C1 segment of cervical spinal cord (tissue), 14 donors: ENCODE measurements at places on chromosomes 12 and 14.

DNA sequence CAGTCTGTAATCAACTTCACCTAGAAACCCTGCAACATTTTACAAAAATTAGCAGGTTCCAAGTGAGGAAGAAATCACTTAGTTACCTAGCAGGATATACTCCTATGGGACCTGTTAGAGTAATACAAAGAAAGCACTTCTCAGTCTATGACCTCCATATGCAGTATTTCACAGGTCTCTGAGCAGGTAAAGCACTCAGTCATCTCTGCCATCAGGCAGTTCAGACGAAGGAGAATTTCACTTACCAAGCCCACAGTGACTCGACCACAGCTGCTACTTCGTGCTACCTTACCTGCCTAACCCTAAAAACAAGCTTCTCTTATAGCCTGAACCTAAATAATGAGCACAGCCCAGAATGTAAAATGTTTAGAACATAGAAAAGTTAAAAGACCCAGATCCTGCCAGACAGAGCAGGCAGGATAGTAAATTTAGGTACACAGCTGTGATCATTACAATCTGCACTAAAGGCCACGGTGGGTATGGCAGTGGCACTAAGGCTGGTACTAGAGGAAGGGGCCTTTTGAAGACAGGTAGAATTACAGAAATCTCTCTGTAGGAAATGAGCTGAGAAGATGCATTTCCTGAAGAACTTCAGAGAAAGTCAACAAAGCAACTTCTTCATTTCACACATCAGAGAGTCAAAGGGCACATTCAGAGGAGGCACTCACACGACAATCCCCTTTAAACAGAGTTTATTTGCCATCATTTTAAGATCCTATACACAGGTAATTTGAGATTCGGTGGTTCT is 35.7 kb downstream of the DCAF5 start:
- DNase-seq, result no peak

- no peak for DNase-seq
Measured at GRCh38 chr12:21813125-21813524, 38.6 kb upstream of the KCNJ8 start.

DNA sequence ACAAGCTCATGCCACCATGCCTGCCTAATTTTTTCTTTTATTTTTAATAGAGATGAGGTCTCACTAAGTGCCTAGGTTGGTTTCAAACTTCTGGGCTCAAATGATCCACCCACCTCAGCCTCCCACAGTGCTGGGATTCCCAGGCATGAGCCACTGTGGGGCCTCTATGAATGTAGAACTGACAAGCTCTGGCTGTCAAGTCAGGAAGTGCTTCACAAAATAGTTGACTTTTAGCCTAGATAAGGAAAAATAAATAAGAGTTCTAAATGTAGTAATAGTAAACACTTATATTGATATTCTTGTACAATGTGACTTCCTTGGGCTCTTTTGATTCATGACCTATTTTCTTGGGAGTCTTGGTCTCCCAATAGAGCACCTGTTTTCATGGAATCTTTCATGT is 40.0 kb downstream of the RMST start:
- no peak for DNase-seq

- no peak for DNase-seq
Measured at GRCh38 chr12:121198949-121199348, 11.0 kb upstream of the P2RX4 start.

DNA sequence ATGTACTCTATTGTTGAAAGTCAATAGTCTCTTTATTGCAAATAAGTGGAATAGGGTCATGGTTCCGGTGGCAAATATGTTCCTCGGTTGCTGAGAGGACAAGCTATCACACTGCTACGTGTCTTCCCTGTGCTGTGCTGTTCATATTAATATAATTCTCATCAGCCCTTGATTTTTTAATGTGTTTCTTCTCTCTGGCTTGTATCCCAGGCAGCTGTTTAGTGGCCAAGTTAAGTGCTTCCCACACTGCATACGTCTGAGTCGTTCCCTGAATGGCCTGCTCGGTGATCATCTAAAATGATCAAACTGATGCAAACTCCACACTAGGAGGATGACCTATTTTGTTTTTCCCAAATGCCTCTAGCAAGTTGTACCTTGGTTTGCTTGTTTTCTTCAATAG is 186.4 kb downstream of the ANO6 start:
- no peak for DNase-seq

- no peak for DNase-seq
Measured at GRCh38 chr12:26425587-26426260, 230.4 kb downstream of the SSPN start.

DNA sequence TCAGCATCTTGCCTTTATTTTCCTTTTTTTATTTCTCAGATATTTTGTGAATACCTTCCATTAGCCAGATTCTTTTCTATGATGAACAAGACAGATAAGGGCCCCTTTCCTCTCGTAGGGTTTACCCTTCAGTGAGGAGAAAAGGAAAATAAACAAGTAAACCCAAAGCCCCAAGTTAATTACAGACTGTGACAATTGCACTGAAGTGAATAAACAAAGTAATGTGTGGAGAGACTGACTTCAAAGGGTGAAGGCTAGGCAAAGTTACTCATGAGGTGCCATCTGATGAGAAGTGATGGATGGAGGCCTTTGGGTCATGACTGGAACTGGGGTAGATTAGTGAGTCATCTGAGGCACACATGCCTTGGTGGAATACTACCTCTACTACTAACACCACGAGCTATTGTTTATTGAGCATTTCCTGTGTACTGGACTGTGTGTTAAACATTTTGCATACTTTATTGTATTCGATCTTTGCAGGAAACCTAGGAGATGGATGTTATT is 143.4 kb upstream of the PRICKLE1 start:
- no peak for DNase-seq

- no peak for DNase-seq
Measured at GRCh38 chr12:128612150-128612850, 211.5 kb downstream of the SLC15A4 start.

GRCh38 chr14:40402957-40403356 is 970.7 kb upstream of the FBXO33 start:
- DNase-seq, result no peak

GRCh38 chr12:39623919-39624318 is 4.3 kb upstream of the ABCD2 start:
- no peak for DNase-seq

- no peak for DNase-seq
Measured at GRCh38 chr12:27960821-27961220, 11.7 kb downstream of the PTHLH start.

- DNase-seq, result no peak
Measured at GRCh38 chr12:92036061-92036620, 109.5 kb downstream of the BTG1 start.

DNA sequence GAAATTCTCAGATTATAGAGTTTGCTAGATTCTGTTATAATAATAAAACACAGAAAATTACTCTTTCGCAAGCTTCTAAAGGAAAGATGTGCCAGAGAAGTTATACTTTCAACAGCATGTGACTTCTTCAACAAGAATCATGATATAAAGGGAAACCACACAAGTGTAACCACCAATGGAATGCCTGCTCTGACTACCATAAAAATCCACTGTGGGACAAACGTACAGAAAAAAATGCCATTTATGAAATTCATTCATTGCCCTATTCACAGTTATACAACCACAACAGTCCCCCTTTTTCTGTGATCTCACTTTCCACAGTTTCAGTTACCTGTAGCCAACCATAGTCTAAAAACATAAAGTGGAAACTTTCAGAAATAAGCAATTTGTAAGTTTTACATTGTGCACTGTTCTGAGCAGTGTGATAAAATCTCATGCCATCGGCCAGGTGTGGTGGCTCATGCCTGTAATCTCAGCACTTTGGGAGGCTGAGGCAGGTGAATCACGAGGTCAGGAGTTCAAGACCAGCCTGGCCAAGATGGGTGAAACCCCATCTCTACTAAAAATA is 3.2 kb downstream of the CATSPERB start:
- no peak for DNase-seq

DNA sequence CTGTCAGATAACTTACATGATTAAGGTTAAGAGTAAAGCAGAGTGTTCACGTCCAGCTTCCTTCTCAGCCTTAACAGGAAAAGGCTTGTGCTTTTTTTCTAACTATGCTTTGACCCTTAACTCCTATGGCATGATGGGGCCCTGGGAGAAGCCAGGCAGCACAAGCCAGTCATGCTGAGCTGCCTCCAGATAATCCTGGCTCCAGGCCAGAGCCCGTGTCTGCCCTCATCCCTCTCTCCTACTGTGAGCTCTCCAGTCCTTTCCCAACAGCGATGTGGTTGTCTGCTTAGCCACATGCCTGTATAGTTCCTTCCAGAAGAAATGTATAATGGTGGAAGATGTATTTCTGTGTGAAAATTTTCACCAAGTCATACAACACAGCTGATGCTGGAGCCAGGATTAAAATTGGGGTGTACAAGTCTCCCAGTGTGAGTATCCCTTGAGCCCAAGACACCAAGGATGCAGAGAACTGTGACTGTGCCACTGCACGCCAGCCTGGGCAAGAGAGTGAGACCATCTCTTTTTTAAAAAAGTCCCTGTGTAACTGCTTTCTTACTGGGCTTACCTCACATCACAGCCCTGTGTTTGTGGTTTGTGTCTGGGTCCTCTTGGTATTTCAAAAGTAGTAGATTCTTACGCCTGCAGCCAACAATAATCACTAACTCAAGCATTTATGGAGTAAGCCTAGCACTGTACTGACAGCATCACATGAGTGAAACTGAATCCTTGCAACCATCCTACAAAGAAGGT is 7.9 kb upstream of the ITFG2 start:
- peak; percentile 8 for DNase-seq

DNA sequence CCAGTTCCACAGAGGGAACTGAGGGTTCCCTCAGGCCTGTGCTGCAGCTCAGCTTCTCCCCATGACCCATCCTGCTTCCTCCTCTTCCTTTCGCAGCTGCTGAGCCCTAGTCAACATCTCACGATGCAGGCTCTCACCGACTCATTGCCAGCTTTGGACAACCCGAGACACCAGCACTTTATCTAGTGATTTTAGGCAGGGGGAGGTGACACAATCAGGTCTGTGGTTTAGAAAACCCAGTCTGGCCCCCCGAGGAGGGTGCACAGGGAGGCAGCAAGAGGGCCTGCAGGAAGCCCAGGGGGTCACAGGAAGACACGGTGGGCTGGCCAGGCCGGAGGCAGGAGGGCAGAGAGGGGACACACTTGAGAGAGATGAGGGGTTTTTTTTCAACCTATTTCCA is 35.4 kb downstream of the DIO3 start:
- no peak for DNase-seq

- DNase-seq, result no peak
Measured at GRCh38 chr12:49895773-49896172, 7.9 kb downstream of the FAIM2 start.

- no peak for DNase-seq
Measured at GRCh38 chr12:127886827-127887226, 380.1 kb upstream of the TMEM132C start.

GRCh38 chr14:23089498-23090253 is 5.3 kb downstream of the ACIN1 start:
- DNase-seq, result no peak

- no peak for DNase-seq
Measured at GRCh38 chr14:103398427-103399195, 13.4 kb downstream of the MARK3 start.

- no peak for DNase-seq
Measured at GRCh38 chr14:90511252-90511651, 114.4 kb downstream of the CALM1 start.

GRCh38 chr12:19212245-19212644 is 82.7 kb downstream of the PLEKHA5 start:
- no peak for DNase-seq

GRCh38 chr12:27361372-27361771 is 28.7 kb downstream of the BMAL2 start:
- DNase-seq, result no peak

GRCh38 chr14:94961386-94962165 is 191.7 kb upstream of the GSC start:
- DNase-seq, result no peak

DNA sequence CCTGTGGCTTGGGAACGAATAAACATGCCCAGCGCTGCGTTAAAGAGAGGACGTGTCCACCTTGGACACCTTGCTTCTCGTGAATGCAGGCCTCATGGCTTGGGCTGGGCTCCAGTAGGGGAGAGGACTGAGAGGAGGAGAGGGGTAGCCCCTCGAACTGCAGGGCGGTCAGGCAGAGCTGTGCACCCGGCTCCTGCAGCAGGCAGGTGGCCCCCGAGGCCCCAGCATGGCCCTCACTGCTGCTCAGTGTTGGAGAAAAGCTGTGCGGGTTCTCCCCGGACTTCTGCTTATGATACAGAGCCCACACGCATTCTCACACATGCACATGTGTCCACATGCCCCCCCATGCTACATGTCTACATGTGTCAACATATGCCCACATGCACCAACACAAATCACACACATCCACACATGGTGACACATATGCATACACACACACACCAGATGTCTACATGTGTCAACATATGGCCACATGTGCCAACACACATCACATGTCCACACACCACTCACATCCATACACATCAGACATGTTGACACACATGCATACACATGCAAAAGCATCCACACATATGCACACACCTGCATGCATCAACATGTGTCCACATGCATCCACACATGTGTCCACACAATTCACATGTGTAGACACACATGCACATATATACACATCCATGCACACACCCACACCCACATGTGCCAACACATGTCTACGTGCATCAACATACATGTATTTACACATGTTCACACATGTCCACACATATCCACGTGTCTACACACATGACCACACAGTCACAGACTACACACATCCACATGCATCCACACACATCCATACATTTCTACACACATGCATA is 3.0 kb downstream of the ADGRD1 start:
- DNase-seq, result no peak

DNA sequence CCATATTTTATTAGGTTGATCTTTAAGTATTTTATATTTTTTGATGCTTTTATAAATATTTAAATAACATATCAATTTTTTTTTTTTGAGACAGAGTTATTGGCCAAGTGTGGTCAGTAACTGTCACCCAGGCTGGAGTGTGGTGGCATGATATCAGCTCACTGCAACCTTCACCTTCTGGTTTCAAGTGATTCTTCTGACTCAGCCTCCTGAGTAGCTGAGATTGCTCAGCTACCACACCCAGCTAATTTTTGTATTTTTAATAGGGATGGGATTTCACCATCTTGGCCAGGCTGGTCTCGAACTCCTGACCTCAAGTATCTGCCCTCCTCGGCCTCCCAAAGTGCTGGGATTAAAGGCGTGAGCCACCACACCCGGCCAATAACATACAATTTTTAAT is 71.1 kb downstream of the FUT8 start:
- no peak for DNase-seq

GRCh38 chr12:65966852-65967593 is 142.7 kb downstream of the HMGA2 start:
- no peak for DNase-seq
